ENCODE measurements at places on chromosomes 3 and 15.
A peak's percentile ranks its signal among the peaks of the same experiment; 100 is the strongest.

DNA sequence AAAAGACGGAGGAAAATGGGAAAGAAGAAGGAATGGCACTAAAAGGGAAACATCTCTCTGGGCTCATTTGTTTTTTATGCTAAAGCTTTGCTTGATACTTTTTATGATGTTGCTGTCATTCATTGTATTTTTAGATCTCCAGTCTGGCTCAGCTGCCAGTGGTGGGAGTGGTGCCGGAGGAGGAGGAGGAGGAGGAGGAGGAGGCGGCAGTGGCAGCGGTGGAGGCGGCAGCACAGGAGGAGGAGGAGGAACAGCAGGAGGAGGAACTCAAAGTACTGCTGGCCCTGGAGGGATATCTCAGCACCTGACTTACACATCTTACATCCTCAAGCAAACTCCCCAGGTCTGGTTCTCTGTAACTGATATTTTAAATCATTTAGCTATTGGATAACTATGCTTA lies 49.6 kb downstream of the MAP6D1 start:
- DNase-seq: no peak

DNA sequence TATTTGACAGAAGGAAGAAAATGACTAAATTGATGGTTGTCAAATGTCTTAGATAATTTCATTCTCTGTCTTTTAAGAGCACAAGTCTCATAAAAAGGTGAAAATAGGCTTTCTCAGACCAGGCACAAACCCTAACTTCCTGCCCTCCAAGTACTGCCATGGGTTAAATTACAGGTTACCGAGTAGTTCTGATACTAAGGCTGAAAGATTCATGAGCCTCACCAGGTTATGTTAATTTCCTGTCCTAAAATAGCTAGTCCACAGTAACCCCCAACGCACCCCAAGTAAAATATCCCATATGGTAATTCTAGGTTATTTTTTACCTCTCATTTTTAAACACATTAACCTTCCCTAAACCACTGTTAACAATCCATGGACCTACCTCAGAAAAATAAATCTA lies 42.0 kb downstream of the GSK3B start:
- no peak for DNase-seq

GRCh38 chr3:195099951-195100785 lies 170.8 kb downstream of the XXYLT1 start:
- no peak for DNase-seq

DNA sequence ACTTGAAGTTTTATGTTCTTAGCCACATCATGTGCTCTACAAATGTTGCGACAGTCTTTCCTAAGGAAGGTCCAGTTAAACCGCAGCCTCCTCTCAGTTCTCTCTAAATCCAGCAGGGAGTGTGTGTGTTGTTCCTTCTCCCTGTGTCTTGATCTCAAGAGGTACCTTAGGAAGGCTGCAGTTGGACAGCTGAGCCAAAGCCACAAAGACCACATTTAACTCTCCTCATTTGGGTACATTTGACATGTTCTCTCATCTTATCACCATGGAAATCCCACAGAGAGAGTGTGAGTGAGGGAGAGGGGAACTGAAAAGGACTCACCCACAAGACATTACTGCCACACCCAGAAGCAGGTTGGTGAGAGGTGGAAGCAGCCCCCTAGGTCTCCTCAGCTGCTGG lies 79.5 kb downstream of the CD200R1L start:
- DNase-seq: no peak

DNA sequence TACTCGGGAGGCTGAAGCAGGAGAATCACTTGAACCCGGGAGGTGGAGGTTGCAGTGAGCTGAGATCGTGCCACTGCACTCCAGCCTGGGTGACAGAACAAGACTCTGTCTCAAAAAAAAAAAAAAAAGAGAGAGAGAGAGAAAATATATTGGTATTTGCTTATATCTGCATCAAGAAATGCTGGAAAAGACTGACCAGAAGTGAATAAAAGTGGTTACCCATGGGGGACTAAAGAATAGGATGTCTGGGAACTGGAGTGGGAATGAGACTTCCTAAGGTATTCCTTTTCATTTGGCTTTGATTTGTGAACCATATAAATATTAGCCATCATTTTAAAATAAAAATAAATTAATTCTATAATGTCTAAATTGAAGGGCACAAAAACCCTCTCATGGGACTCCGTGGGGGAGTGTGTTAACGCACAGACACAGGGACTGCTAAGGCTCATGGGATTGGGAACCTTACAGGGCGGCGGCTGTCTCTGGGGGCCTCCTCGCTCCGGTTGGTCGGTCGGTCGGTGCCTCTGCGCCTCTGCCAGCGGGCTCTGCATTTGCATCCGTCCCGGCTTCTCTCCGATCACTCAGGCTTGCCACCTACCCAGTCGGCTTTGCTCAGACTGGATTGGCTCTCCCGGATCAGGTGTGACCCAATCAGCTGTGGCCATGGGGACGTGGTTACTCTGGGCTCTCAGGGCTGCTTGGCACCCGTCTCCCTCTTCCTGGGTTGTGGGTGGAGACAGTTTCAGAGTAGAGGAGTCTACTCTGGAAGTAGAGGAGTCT lies 12.7 kb upstream of the TSPAN3 start:
- peak; percentile 52 for DNase-seq

DNA sequence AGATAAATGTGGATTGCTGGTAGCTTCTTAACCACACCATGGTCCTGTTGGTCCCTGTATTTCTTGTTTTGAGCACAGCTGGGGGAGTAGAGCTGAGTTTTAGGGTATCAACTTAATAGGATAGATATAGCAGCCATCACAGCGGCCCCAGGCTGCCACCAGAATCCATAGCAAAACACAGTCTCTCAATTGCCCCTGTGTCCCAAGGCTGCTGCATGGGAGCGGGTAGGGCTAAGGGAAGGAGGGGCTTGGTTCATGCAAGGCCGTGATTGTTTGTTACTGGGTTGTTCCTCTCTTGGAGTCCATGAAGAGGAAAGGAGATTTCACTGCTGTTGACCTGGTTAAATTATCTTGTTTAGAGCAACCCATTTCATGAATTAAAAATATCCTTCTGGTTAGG lies 22.1 kb downstream of the ARNT2 start:
- no peak for DNase-seq
